ENCODE measurements at places on chromosomes 11 and 22.

- DNase-seq: no peak
Measured at GRCh38 chr11:33691066-33691864, 9.4 kb downstream of the C11orf91 start.

DNA sequence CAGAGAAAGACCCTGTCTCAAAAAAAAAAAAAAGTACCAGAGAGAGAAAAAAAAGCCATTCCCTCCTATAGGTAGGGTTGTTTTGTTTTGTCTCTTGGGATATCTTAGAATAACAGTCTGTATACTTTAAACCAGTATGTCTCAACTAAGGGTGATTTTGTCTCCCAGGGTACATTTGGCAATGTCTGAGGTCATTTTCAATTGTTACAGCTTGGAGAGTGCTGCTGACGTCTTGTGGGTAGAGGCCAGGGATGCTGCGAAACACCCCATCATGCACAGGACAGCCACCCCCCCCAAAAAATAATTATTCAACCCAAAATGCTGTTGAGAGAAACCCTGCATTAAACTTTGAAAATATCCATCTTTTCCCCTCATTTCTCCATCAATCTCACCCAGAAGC lies 56.1 kb upstream of the CRTAM start:
- DNase-seq: no peak

GRCh38 chr11:27650988-27651387 lies 49.3 kb downstream of the BDNF start:
- DNase-seq: no peak

DNA sequence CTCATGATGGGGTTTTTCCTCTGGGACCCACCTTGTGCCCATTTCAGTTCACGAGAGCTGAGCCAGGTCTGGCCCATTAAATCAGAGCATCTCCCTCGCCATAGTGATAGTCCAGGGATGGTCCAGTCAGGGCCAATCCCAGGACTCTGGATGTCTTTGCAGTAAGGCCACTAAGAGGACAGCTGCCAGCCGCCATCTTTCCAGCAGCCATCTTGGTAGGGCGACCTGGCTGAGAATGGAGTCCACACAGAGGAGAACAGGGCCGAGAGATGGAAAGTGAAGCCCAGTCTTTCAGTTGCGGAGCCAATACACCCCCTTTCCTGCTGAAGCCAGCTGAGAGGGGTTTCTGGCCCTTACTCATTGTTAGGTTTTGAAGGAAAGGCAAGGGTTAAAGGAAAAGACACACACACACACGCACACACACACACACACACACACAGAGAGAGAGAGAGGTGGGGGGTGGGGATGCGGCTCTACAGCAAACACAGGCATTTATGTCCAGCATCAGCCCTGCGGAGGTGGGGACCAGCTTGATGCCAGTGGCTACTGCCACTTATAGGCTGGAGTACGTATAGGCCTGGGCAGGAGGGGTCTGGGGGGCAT lies 12.4 kb upstream of the KIAA0930 start:
- DNase-seq: no peak

DNA sequence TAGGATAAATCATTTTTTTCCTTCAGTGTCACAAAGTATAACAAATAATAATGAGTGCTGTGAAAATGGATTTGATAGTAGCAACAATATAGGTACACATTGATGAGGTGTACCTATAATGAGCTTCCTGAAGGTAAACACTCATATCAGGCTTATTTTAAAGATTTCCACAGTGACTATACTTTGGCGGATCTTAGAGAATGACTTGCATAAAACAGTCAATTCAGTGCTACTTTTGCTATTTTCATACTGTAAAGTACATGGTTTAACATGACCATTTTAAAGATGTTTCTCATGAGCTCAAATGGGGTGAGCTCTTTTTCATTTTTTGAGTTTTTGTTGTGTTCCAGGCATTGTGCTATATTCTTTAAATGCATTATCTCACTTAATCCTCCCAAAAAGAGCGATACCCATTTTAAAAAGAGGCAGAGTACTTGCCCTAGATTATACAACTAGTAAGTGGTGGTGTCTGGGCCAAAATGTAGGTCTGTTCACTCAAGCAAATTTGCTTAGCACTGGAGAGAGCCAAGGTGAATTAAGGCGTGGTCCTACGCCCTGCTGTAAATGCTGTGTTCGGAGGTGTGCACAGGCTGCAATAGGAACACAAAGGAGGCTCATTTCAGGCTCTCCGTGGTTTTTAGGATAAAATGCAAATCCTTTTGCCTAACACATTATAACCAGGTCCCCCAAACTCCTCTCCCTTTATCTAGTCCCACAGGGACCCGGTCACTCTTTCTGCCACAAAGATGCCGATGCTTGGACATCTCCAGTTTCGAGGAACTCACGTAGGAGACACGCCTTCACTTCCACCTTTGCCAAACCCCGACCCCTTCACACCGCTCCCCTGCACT lies 617 bp upstream of the ALKBH3 start:
- DNase-seq: no peak

DNA sequence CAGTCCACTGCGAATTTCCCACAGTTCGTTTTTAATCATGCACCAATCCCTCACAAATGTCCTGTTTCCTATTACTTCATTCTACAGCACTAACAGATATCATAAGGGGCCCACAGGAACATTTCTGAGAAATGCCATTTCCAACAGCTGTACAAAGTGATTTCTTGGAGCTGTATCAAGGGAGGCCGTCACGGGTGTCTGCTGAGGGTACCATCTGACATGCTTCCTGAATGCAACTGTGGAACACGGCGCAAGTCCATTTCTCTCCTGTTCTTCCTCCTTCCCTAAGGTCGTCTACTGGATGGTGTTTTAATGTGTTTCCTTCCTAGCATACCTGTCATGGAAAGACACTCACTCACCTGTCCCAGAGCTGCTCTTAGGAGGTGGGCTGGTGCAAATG lies 320.7 kb downstream of the LARGE1 start:
- no peak for DNase-seq

GRCh38 chr11:61010466-61011228 lies 39.2 kb downstream of the CD6 start:
- DNase-seq: no peak

DNA sequence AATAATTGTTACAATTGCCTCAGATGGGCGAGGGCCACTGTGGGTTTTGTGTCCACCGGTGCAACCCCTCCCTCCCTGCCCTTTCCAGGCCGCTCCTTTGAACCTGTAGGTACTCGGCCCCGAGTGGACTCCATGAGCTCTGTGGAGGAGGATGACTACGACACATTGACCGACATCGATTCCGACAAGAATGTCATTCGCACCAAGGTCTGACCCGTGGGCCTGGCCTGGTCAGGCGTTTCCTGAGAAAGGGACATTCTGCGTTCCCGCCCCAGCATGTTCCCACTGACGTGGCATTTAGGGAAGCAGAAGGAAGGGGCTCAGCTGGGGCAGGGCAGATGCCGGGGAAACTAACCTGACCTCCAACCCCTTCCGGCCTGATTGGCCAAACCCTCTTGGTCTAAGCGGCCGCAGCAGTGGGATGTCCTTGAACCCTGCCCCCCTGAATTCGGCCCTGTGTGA lies 10.1 kb downstream of the SIDT2 start:
- DNase-seq: no peak

DNA sequence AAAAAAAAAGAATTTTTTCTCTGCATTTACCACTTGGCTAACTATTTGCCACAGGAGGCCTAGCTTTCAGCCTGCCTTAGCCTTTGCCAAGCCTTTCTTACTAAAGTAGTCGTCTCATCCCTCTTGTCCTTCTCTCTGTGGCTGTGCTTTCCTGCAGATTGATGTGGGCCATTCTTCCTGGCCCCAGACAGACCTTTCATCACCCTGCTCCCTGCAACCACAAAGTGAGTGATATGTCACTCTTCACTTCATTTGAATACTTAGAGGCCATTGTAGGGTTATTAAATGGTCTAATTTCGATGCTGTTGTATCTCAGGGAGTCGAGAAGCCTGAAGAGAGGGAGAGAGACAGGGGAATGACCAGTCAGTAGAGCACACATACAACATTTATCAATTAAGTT lies 37.6 kb downstream of the ART5 start:
- no peak for DNase-seq

DNA sequence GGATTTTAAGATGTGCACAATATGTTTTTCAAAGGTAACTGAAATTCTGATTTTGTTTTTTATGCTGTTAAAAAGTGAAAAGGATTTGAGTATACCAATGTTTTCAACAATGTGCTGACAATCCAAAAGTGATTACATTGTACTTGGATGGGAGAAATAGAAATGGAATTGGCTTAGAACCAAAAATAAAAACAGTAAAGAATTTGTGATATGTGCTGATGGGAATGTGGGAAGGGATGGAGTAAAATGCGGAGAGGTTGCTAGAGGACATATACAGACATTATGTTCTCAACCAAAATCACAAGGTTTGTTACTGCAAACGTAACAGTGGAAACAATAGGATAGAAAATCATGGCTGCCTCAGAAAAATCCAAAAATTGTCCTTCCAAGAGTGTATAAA lies 279.3 kb upstream of the TENM4 start:
- DNase-seq: no peak

- DNase-seq: no peak
Measured at GRCh38 chr22:39278040-39278439, 33.3 kb upstream of the PDGFB start.

- DNase-seq: no peak
Measured at GRCh38 chr11:888310-889212, 22.0 kb downstream of the CHID1 start.

DNA sequence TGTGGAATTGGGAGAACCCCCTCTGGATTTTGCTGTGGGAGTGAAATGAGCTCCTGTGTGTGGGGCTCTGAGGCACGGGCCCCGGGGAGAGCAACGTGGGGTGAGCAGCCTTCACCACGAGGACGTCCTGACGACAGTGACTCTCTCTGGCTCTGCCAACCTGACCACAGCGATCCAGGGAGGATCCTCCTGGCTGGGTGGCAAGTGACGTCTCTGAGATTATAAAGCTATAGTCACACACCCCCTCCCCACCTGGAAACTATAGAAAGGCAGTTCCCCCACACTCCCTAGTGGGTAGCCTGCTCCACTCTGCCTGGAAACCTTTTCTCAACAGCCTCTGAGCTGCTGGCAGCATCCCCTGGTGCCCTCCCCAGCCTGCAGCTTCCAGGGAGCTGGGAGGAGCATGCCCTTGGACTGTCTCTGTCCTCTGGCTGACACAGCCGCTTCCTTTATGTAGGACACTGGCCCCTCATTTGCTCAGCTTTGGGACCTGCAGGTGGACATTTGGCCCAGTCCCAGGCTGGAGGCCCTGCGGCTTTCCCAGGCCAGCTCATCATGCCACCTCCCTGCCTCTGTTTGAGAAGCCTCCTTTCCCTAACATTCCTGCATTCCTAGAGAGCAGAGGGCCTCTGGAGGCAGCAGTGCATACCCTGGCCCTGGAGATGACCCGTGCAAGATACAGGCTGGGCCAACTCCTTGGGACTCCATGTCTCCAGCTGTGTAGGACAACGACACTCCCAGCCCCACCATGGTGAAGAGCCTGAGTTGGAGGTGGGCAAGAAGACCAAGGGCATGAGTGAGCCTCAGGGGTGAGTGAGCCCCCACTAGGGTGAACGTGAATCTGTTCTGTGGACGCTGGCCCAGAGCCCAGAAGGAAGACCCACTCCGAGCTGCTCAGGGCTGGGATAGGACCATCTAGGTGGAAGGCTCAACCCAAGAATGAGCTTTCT lies 314.0 kb downstream of the NTM start:
- DNase-seq: no peak

- DNase-seq: no peak
Measured at GRCh38 chr11:35066783-35067423, 72.1 kb upstream of the CD44 start.

DNA sequence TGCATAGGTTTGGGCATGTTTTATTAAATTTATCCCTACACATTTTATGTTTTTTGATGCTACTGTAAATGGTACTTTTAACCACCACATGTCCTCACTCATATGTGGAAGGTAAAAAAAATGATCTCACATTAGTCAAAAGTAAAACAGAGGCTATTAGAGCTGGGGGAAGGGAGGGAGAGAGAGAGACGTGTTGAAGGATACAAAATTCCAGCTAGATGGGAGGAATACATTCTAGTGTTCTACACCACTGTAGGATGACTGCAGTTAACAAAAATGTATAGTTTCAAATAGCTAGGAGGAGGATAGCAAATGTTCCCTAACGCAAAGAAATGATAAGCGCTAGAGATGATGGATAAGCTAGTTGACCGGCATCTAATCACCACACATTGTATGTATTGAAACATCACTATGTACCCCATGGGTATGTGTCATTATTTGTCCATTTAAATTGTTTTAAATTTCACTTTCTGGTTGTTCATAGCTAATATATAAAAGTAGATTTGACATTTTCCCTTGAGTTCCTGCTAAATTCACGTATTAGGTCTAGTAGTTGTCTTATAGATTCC lies 9.9 kb upstream of the GNB1L start:
- no peak for DNase-seq

DNA sequence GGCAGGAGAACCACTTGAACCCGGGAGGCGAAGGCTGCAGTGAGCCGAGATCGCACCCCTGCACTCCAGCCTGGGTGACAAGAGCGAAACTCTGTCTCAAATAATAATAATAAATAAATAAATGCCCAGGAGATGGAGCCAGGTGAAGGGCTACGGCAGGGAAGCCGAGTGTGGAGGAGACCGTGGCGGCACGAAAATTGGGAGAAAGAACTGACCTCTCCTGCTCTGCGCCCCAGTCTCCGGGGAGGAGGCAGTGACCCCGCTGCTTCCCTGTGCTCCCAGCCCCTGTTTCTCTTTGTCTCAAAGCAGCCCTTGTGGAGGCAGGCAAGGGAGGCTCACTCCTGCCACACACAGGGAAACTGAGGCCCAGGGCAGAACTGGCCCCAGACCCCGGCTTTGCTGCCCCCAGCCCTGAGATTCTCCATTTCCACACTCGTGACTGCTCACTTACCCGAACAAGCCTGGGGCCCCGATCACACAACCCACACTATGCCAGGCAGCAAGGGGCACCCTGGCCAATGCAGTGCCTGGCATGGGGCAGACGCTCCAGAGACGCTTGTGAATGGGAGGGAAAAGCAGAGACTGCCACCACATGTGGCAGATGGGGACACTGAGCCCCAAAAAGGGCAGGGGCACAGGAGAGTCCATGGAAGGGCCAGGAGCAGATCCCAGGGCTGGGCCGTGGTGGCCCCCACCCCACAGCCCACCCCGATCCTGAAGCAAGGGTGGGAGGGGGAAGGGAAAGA lies 80.4 kb upstream of the PRR5 start:
- DNase-seq: no peak

GRCh38 chr11:100719809-100720221 lies 32.7 kb downstream of the ARHGAP42 start:
- DNase-seq: no peak

DNA sequence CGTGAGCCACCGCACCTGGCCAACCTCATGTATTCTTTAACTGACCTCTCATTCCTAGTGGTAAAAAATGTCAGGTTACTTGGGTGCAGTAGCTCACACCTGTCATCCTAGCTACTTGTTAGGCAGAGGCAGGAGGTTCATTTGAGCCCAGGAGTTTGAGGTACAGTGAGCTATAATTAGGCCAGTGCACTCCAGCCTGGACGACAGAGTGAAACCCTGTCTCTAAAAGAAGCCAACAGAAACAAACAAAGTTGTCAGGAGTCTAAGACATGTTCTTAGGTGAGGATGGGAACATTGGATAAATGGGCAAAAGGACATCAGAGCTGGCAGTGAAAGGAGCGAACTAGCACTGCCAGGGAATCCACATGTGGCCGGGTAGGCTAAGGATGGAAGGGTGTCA lies 18.1 kb downstream of the MADD start:
- DNase-seq: no peak
